ENCODE measurements at places on chromosomes 5 and 9.

GRCh38 chr5:134465816-134466240 lies 54.1 kb upstream of the CDKN2AIPNL start:
- H3K27ac ChIP-seq = peak overlapping the region; percentile 99
- no peaks in the 10 kb centered on the region for H3K27me3 ChIP-seq
- no peaks in the 10 kb centered on the region for H3K36me3 ChIP-seq
- peak; percentile 82 for DNase-seq
- H3K4me3 ChIP-seq = peak overlapping the region; percentile 72

DNA sequence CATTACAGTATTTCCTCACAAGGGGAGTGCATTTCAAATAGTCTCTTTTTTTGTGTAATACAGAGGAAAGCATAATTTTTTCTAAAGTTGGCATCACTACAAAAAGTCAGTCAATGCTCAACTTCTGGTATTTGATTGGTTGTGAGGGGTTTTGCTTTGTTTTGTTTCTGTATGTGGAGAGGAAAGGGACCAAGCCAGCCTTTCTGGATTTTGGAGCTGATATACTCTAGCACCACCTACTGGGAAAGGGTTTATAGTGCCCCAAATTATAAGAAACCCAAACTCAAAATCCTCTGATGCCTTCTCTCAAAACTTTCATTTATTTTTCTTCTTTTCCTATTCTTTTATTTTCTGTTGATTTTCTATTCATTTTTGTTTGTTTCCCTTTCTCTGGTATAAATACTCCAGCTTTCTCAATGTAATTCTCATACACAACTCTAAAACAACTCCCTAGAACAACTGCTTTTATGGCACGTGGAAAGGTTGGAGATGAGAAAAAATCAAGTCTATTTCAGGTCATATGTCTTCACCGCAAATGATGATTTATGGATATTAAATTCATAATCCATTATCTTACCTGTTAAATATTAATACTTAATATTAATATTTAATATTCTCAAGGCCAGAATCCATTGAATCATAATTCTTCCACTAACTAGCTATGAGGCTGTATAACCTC lies 69.5 kb upstream of the ANXA1 start:
- no peaks in the 10 kb centered on the region for H3K27me3 ChIP-seq
- H3K4me3 ChIP-seq = no peak overlapping the region
- DNase-seq = no peak
- no peaks in the 10 kb centered on the region for H3K36me3 ChIP-seq
- no peak overlapping the region for H3K27ac ChIP-seq

GRCh38 chr5:172733131-172733973 lies 37.6 kb downstream of the DUSP1 start:
- H3K36me3 ChIP-seq = no peaks in the 10 kb centered on the region
- H3K4me1 ChIP-seq = peaks cover 21% of the 10 kb centered on the region
- peak; percentile 80 for DNase-seq
- H3K4me3 ChIP-seq = peak overlapping the region; percentile 11

DNA sequence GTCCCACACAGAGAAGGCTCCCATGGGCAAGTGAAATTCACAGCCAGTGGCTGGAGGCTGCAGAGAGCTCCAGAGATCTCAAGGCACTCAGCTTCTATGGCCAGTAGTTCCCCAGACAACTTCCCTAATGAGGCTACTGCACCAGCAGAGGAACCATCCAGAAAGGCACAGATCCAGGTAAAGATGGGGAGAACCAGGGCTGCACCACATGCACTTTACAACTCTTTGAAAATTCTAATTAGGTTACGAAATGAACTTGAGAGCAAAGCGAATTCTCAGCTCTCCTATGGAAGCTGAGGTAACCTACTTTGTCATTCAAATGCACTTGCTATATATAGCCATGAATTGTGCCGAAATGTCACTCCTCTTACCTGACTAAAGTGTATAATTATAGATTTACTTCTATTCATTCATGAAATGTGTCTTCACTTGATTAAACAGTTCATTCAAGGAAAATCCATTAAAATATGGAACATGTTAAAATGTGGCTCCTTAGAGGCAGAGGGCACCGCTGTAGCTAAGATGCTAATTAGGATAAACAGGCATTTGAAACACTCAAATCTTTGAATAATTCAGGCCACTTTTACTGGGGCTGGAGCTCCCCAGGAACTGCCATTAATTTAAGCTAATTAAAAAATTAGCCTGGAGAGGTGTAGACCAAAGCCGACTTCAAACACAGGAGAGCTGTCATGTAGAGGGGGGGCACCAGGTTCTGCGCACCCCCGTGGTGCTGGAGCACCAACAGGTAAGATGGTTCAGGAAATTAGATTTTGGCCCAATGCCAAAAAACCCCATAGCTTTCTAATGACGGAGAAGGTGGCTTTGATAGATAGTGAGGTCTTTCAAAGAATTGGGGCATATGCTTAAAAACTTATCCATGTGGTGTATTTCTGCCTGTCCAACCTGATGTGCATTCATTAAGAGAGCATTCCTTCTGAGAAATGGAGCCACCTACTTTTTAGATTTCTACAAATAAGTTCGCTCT lies 204.1 kb downstream of the GABBR2 start:
- DNase-seq = no peak
- H3K27me3 ChIP-seq = no peaks in the 10 kb centered on the region
- no peak overlapping the region for H3K27ac ChIP-seq
- no peaks in the 10 kb centered on the region for H3K4me1 ChIP-seq

DNA sequence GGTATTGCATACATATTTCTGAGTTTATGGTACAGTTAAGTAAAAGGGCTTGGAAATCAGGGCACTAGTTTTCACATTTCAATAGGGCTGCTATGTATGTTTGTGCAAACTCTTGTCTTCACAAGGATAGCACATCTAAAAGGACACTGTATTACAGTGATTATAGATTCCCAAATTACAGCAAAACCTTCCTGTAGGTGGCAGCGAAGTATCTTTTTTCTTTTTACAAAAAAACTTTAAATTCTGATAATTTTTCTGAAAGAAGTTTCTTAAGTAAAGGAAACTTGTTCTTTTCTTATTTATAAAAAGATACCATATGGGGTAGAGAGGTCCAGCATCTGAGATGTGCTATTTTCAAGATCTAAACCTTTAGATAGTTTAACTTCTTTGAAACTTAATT lies 337.8 kb downstream of the PTPRD start:
- H3K4me1 ChIP-seq = no peaks in the 10 kb centered on the region
- H3K4me3 ChIP-seq = no peak overlapping the region
- no peaks in the 10 kb centered on the region for H3K36me3 ChIP-seq

DNA sequence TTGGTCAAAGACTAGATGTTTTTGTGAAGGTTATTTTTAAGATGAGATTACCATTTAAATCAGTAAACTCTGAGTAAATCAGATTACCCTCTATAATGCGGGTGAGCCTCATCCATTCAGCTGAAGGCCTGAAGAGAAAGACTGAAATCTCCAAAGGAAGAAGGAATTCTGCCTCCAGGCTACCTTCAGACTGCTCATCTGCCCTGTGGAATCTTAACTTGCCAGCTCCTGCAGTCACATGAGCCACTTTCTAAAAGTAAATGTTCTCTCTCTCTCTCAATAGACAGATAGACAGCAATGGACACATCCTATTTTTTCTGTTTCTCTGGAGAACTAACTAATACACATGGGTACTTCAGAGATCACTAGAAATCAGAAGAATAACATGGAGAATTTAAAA lies 182.8 kb downstream of the CFAP90 start:
- H3K4me3 ChIP-seq = no peak overlapping the region
- peak overlapping the region; percentile 17 for H3K27ac ChIP-seq
- no peaks in the 10 kb centered on the region for H3K36me3 ChIP-seq
- peaks cover 17% of the 10 kb centered on the region for H3K4me1 ChIP-seq
- no peaks in the 10 kb centered on the region for H3K27me3 ChIP-seq

GRCh38 chr9:100354121-100354800 lies 1.5 kb upstream of the TEX10 start:
- no peak overlapping the region for H3K4me3 ChIP-seq
- H3K27me3 ChIP-seq = no peaks in the 10 kb centered on the region
- H3K27ac ChIP-seq = no peak overlapping the region
- no peaks in the 10 kb centered on the region for H3K36me3 ChIP-seq

DNA sequence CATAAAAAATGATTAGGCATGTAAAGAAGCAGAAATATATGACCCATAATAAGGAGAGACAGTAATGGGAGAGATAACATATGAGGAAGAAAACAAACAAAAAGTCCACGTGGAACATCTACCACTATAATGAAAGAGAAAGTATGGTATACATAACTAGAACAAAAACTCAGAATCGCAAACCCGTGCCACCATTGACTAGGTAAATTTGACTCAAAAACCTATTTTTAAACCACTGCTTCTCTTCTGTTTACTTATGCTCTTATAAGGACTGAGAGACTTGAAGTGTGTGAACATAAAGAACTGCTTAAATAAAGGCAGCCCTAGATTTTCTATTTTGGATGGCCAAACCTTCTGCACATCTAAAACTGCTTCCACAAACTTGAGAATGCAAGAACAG lies 330.7 kb downstream of the CAAP1 start:
- H3K27me3 ChIP-seq = no peaks in the 10 kb centered on the region
- H3K36me3 ChIP-seq = no peaks in the 10 kb centered on the region
- H3K4me1 ChIP-seq = peaks cover 4% of the 10 kb centered on the region
- no peak for DNase-seq
- no peak overlapping the region for H3K4me3 ChIP-seq
- no peak overlapping the region for H3K27ac ChIP-seq

GRCh38 chr5:67268231-67269021 lies 71.8 kb upstream of the CD180 start:
- DNase-seq = peak; percentile 74
- peak overlapping the region; percentile 86 for H3K27ac ChIP-seq
- peak overlapping the region; percentile 23 for H3K4me3 ChIP-seq
- H3K4me1 ChIP-seq = peaks cover 27% of the 10 kb centered on the region

DNA sequence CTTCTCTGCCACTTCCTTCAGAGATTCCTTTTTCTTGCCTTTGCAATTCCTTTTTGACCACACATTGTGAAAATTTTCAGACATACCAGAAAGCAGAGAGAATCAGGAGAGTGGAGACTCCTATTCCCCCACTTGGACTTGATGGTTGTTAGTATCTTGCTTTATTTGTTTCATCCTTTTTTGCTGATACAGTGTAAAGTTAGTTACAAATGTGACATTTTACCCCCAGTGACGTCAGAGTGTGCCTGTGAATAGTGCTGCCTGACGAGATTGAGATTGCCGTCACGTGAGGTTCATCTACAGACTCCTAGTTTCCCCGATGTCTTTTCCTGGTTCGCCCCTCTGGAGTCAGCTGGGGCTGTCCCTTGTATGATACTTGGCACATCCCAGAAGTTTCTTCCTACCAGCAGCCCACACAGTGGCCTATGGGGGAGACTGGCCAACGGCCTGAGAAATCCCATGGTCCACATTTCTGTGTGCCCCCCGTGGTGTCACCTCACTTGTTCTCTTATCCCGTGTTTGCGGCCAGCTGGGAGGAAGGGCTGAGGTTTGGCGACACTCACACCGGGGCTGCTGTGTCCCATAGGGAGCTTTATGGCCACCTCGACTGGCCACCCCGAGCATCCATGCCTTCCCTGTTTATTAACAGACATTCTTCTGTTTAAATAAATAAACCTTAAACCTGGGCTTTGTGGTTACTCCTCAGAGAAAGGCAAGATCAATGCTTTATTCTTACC lies 48.2 kb upstream of the CACNA1B start:
- H3K36me3 ChIP-seq = no peaks in the 10 kb centered on the region
- H3K27ac ChIP-seq = no peak overlapping the region
- no peaks in the 10 kb centered on the region for H3K27me3 ChIP-seq

DNA sequence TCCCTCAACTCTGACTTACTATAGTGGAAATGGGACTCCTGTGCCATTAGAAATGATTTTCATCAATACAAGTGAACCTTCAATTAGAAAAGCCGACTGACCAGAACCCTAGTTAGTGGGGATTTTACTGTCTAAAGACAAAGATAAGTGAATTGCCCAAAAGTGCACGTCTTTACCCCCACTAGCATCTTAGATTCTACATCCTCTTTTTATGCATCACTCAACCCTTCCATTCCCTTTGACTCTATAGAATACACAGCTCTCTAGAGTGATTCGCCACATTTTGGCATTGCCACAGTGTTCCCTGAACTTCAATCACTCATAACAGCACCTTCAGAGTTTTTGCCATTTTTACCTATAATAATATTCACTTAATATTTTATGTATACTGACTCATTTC lies 226.6 kb downstream of the EBF1 start:
- H3K4me3 ChIP-seq = no peak overlapping the region
- no peaks in the 10 kb centered on the region for H3K27me3 ChIP-seq
- peaks cover 14% of the 10 kb centered on the region for H3K4me1 ChIP-seq
- H3K27ac ChIP-seq = no peak overlapping the region

DNA sequence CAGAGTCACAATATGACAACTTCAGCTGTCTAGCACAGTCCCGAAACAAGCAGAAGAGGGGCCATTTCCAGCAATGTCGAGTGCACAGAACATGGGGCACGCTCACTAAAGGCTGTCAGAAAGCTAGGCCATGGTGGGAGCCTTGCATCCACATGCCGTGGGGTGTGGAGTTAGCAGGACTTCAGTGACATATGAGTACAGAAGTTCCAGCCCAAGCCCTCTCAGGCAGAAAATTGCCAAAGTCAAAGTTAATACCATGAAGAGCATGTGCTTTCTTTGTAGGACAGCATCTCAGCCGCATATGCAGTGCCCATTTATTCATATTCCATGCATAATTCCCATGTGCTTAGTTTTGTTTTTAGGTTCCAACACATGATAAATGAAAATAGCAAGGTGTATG lies 26.7 kb downstream of the ECM2 start:
- H3K27me3 ChIP-seq = no peaks in the 10 kb centered on the region
- H3K27ac ChIP-seq = no peak overlapping the region
- DNase-seq = no peak

DNA sequence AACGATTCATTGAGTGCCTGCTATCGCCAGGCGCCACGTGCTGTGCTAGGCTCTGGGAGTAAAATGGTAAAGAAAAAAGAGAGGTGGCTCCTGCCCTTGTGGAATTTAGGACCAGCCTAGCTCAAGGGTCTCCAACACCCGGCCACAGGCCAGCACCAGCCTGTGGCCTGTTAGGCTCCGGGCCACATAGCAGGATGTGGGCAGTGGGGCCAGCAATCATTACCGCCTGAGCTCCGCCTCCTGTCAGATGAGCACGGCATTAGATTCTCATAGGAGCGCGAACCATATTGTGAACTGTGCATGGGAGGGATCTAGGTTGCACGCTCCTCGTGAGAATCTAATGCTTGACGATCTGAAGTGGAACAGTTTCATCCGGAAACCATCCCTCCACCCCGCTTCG lies 1.5 kb downstream of the RMRP start:
- peaks cover 24% of the 10 kb centered on the region for H3K4me1 ChIP-seq
- no peak overlapping the region for H3K4me3 ChIP-seq
- H3K27me3 ChIP-seq = no peaks in the 10 kb centered on the region
- H3K36me3 ChIP-seq = no peaks in the 10 kb centered on the region
- peak overlapping the region; percentile 97 for H3K27ac ChIP-seq

GRCh38 chr5:43674536-43674935 lies 71.6 kb downstream of the NNT start:
- H3K27me3 ChIP-seq = no peaks in the 10 kb centered on the region
- peaks cover 11% of the 10 kb centered on the region for H3K36me3 ChIP-seq
- no peak overlapping the region for H3K4me3 ChIP-seq
- DNase-seq = no peak
- H3K27ac ChIP-seq = no peak overlapping the region
- H3K4me1 ChIP-seq = peaks cover 16% of the 10 kb centered on the region

- H3K27me3 ChIP-seq = no peaks in the 10 kb centered on the region
- H3K4me3 ChIP-seq = no peak overlapping the region
Measured at GRCh38 chr9:104556830-104557634, 11.9 kb upstream of the OR13C8 start.

All from gastrocnemius medialis (tissue), 4 donors.